ENCODE measurements at places on chromosomes 5 and 9.

- no peak for DNase-seq
These were observed 3.4 kb downstream of the BTNL9 start for GRCh38 chr5:181043285-181044092.

DNA sequence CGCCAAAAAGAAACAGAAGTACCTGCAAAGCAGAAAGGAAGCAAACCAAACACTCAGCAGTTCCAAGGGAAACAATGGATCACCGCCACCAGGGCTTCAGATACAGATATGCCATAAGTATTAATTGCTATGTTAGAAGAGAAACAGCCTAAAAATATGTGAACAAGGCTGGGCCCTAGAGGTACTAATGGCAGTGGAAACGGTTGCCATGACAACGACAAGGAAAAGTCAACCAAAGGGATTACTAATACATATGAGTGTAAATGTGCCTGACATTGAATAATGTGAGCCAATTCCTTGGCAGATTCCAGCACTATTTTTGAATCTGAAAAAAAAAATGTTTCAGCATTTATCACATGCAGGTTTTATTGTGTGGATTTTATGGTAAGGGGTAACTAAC, 75.0 kb downstream of the CAVIN4 start:
- DNase-seq: no peak

DNA sequence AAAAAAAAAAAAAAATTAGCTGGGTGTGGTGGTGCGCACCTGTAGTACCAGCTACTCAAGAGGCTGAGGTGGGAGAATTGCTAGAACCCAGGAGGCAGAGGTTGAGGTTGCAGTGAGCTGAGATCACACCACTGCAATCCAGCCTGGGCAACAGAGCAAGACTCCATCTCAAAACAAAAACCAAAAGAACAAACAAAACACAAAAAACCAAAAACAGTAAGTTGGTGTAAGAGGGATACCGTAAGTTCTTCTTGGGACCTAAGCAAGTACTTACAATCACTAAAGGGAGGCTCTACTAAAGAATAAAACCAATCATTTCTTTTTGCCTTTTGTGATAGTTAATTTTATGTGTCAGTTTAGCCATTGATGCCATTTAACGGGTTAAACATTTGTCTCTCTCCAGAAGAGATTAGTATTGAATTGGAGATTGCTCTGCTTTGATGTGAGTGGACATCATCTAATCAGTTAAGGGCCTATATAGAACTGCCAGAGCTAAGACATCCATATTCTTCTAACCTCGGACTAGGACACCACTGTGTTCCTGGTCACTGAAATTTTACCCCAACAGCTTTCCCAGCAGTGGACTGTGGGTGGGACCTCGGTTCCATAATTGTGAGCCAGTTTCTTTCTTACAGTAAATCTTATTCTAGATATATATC, 10.5 kb upstream of the ETF1 start:
- DNase-seq: no peak

- no peak for DNase-seq
These were observed 282.9 kb downstream of the ARHGEF28 start for GRCh38 chr5:73908846-73909245.

DNA sequence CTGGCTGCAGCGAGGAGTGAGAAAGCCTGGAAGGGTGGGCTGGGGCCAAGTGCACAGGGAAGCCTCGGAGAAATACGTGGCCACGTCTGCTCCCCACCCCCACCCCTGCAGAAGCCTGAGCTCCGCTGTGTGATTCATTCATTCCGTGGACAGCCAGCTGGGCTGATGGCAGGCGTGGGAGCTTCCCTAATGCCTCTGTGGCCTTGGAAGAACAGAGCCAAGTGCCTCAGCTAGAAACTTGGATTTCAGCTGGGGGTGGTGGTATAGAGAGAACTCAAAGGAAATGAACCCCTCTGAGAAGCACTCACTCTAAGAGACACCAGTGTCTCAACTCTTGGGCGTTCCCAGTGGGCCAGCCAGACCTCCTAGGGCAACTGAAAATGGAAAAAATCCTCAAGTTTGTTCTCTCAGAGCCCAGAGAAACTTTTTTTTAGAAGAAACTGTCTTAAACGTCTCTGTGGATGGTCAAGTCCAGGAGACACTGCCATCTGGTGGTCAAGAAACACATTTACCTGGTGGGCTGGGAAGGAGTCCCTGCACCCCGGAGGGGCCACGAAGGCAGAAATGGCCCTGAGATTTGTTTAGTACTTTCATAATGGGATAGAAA, 18.0 kb downstream of the ATOX1 start:
- peak; percentile 49 for DNase-seq
